ENCODE measurements at places on chromosomes 3 and 15.

DNA sequence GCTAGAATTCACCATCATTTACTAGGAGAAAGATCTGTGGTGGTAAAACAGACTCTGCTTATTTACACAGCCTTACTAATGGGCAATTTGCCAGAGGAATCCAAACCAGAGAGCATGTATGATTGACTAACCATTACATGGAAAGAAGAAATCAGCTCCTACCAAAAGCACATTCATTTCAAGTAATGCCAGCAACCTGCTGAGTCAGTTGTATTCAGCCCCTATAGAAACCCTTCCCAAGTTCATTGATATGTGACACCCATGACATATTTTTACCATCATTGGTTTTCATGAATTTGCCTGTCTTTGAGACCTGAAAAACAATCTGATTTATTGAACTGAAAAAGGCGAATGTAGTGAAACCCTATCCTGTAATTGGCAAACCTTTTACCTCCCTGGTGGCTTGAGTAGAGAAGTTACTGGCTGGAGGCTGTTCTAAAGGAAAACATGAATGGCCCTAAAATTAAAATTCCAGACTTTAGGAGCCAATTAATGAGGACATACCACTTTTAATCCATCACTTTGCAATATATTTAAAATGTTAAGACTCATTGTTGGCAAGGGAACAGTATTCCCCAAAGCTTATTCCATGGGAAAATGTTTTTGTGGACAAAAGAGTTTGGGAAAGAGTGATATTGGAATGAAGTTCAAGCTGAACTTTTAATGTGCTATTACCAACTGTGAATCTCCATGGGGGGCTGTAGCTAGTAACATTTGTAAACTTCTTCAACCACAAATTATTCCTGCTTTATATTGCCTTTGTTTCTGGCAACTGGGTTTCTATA is 542.9 kb downstream of the FHIT start:
- peak; percentile 82 for DNase-seq

DNA sequence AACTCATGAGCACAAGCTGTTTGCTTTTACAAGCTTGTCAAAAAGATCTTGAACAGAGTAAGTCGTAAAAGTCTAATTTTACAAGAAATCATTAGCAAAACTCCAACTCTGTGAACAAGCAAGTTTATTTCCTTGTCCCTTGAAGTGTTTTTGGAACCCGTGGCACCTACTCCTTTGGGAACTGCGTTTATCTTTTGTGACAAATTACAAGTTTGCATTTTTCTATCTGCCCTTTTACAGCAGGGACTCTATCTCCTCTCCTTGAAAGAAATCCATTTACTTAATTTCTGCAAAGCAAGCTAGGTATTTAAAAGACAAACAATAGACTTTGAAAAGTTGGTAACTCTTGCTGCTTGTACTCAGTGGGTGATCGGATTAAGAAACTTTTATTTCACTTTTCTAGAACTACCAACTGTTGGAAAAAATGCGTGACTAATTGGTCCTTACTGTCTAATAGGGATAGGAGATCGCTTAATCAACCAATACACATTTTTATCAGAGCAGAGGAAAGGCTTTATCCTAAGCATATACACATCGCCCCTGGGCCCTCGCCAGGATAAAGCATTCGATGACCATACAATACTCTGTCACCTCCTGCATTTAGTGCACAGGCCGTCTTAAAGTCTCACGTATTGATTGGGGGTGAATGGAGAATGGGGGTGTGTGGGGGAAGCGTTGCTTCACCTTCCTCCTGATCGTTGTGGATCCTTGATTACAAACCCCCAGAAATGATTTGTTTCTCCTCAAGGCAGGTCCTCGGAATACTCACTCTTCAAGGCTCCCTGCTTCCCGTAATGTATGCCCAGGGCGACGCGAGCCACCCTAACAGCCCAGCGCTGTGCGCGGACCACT is 1.7 kb downstream of the PRTG start:
- DNase-seq: no peak

DNA sequence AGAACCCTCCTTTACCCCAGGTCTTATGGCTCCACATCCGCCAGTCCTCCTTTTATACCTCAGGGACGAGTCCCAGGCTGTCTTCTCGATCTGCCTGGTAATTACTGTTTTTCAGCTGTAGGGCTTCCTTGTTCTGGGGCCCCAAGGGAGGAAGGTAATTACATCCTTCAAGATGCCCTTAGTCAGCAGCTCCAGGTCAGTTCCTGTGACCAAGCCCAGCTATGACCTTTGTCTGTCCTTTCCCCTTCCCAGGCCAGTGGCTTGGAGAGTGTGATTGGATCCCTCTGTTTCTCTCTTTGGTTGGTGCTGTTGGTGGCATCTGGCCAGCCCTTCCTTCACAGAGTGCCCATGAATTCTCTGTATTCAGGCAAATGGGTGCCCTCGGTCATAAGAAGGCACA is 92.6 kb downstream of the AAGAB start:
- DNase-seq: peak; percentile 52

GRCh38 chr15:94416267-94416666 is 184.9 kb downstream of the MCTP2 start:
- no peak for DNase-seq

DNA sequence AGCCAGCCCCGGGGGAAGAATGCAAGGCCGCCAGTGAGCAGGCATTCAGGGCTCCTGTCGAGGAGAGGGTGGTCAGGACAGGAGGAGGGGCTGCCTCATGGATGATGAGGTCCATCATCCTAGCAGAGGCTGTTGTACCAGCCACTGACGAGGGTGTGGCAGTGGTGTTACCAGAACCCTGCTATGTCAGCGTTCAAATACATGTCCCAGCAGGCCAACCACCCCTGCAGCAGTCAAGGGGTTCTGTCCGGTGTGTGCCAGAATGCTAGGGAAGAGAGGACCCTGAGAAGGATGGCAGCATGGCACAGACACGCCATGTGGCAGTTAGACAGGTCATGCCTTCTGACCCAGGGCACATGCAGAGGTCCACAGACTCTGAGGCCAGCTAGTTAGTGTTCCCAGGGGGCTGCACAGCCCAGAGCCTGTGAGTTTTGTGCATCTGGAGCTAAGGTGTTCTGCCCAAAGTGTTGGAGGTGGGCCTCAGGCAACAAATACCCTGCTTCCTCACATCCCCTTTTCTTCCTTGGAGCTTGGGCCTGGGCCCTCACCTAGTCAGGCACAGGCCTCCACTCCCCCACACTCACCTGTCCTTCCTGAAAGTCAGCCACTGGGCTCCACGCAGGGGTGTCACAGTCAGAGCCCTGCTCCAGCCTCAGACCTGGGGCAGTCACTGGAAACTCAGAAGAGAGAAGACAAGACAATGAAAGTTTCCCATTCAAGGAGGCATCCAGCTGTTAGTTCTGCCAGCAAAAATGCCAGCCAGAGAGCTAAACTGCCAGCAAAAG is 7.8 kb downstream of the PAK6 start:
- DNase-seq: no peak

- DNase-seq: no peak
These were observed 32.0 kb downstream of the TAMM41 start for GRCh38 chr3:11814663-11815062.

GRCh38 chr15:91878319-91878870 is 24.9 kb downstream of the SLCO3A1 start:
- no peak for DNase-seq

GRCh38 chr3:187255314-187255713 is 36.2 kb downstream of the MASP1 start:
- DNase-seq: no peak

- peak; percentile 11 for DNase-seq
These were observed 54.5 kb upstream of the ABHD17C start for GRCh38 chr15:80640531-80641121.

DNA sequence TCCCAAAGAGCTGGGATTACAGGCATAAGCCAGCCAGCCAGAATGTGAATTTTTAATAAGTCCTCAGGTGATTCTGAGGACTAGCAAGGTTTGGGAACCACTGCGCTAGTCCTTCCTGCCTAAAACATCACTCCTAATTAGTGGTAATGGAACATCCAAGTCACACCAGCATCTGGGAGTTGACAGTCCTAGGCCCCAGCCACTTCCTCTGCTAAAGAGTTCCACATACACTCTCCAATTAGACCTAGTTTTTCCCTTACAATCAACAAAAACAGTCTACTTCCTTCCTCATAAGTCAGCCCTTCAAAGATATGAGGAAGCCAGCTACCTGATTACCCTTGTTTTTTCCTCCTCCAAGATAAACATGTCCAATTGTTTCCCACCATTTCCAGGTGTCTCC is 78.1 kb downstream of the OXNAD1 start:
- DNase-seq: no peak

GRCh38 chr3:160981217-160981938 is 123.8 kb downstream of the B3GALNT1 start:
- DNase-seq: peak; percentile 23

- DNase-seq: no peak
These were observed 307.2 kb downstream of the KCNH8 start for GRCh38 chr3:19455546-19455945.

DNA sequence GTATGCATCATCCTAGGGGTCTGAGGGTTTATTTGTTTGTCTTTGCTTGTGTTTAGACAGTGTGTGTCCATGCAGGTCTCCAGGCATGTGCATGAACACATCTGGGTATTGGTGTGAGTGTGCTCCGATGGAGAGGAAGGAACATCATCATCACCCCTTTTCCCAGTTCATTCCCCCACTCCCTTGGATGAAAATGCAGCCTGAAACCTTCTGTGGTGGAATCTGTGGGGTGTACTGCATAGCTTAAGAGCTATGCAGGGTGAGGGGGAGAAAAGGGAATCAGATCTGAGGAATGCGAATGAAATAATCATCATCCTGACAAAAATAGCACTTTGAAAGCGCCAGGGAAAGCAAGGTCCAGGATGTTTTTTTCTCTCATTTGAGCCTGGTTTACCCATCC is 520.1 kb downstream of the NTRK3 start:
- DNase-seq: no peak

- peak; percentile 61 for DNase-seq
These were observed 419.9 kb upstream of the RARB start for GRCh38 chr3:25007974-25008658.

GRCh38 chr3:132211896-132212295 is 105.3 kb upstream of the ACP3 start:
- no peak for DNase-seq

- no peak for DNase-seq
These were observed 173.5 kb downstream of the KLF13 start for GRCh38 chr15:31499953-31500765.

- DNase-seq: no peak
These were observed 13.6 kb downstream of the KLHL25 start for GRCh38 chr15:85781099-85781498.

DNA sequence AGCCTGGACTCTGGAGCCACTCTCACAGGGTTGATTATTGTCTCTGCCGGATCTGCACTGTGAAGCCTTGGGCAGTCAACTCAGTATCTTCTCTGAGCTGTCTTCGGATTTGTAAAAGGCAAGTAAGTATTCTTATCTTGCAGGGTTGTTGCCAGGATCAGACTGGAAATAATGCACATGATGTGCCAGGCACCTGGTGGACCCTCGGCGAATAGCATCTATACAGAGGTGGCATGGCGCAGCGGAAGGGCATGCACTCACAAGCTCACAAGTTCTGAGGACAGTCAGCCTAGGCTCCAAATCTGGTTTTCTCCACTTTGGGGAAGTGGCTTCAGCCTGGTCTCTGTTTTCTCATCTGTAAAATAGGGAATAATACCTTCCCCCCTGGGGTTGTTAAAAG is 113.9 kb downstream of the SRGAP3 start:
- DNase-seq: no peak

GRCh38 chr3:69085833-69086722 is 1.3 kb downstream of the ARL6IP5 start:
- peak; percentile 97 for DNase-seq

GRCh38 chr15:72781631-72782030 is 1.9 kb downstream of the ADPGK start:
- no peak for DNase-seq

GRCh38 chr3:190701096-190701532 is 161.4 kb downstream of the GMNC start:
- DNase-seq: peak; percentile 64

- no peak for DNase-seq
These were observed 56.5 kb downstream of the HERC2 start for GRCh38 chr15:28265334-28266019.

DNA sequence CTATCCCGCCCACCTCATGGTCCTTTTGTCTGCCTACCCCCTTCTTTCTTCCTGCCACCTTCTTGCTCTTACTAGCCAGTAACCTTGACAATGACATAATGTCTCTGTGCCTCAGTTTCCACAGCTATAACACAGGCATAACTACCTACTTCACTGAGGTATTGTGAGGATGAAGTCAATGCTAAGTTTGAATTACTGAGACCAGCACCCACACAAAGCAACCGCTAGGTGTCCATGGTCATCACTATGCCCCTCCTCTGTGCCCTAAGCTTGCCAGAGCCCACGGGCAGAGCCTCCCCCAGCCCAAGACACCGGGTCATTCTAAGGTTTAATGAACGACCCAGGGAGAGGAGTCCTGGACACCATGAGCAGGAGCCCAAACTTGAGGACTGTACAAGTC is 101.6 kb downstream of the OXNAD1 start:
- no peak for DNase-seq

DNA sequence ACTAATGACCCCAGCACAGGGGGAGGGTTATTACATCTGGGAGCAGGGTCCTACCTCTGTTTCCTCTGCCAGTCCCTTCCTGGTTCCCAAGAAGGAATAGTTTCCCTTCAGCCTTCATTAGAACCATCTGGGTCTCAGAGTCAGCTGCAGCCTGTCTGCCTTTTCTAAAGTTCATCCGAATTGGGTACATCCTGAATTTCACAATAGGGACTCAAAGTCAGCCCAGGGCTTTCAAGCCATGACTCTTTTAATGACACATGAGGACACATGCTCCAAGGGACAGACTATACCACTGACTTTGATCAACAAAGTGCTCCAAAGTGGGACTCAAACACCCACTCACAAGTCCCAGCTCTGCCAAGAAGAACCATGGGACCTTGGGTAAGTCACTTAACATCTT is 12.7 kb upstream of the CRABP1 start:
- peak; percentile 32 for DNase-seq

DNA sequence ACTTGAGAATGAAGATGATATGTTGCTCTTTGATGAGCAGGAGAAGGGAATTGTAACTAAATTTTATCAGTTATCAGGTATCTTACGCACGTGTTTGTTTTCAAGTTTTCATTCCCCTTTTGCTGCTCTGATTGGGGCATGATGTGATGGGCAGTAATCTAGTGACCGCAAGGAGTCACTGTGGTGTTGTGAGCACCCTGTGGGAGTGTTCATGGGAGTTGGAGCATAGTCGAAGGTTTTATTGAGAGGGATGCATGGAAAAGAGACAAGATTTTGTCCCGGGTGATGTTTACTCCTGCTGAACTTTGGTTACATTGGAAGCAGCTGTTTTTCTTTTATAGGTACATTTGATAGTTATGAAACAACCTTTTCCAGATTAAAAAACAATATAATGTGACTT is 2.1 kb downstream of the FAN1 start:
- DNase-seq: no peak
